Activated effector memory CD4-positive, alpha-beta T cell treated with anti-CD3 and anti-CD28 coated beads, Interleukin-2, amount 50 U/mL, for 16 hours (primary cell): ENCODE measurements at places on chromosomes 1 and 21.

DNA sequence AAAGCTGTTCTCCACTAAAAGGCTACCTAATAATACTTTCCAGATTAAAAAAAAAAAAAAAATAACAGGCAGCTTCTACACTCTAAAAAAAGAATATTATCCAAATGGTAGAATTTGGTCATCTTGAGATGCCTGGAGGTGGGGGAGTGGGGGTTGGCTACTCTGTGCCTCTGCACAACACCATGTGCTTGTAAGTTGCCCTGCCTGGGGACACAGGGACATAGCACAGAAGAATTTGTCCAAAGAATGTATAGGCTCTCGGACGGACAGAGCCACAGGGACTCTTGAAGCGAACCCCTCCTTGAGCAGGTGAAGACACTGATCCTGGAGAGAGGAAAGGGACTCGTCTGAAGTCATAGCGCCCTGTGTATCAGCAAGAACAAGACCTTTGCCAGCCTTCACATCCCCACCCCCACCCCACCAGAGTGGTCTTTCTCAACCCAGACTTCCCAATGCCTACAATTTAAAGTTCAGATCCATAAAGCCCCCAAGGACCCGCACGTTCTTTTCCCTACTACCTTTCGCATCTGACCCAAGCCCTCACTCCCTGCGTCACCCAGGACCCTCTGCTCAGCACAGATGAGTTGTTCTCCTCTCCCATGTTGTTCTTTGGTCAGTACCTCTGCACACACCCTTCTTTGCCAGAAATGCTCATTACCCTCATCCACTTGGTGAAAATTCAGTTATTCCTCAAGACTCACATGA is 72.6 kb downstream of the LGR6 start:
- peak; percentile 44 for DNase-seq

DNA sequence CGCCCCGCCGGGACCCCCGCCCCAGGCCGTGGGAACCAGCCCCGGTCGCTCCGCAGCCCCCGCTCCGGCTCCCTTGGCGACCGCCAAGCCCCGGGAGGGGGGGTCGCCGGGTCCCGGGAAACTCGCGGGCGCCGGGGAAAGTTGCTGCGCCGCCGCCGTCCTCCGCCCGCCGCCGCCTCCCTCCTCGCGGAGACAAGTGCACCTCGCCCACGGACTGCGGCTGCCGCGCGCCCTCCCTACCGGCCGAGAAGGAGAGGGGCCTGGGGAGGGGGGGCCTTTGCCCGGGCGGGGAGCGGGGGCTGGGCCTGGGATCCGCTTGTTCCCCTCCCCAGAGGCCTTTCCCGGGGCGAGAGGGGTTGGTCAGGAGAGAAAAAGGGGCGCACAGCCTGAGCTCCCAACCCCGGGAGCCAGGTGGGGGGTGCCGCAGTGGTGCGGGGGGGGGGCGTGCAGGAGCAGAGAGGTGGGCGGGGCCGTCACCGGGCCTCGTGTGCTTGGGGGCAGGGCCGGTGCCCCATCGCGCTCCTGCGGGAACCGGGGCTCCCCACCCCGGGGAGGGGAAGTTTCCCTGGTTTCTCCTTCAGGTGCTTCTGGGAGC is 592 bp downstream of the AGRN start:
- peak; percentile 75 for DNase-seq

GRCh38 chr21:29332461-29333362 is 34.0 kb downstream of the BACH1 start:
- no peak for DNase-seq

DNA sequence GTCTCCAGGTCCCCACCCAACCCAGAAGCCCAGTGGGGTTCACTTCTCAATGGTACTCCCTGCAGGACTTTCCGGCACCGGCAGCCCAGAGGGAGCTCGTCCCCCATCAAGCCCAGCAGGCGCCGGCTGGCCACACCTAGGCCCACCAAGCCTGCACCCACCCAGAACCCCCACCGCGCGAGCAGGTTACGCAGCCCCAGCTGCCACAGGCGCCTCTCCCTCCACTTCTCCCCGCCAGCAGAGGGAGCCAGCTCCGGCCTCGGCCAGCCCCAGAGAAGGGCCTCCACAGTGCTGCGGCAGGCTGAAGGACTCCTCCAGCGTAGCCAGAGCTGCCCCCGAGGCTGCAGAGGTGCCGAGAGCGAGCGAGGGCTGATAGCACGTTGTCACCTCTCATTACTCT is 722.3 kb downstream of the PLA2G4A start:
- DNase-seq = no peak

- no peak for DNase-seq
Observed at GRCh38 chr1:87017998-87018672, 103.7 kb downstream of the HS2ST1 start.

DNA sequence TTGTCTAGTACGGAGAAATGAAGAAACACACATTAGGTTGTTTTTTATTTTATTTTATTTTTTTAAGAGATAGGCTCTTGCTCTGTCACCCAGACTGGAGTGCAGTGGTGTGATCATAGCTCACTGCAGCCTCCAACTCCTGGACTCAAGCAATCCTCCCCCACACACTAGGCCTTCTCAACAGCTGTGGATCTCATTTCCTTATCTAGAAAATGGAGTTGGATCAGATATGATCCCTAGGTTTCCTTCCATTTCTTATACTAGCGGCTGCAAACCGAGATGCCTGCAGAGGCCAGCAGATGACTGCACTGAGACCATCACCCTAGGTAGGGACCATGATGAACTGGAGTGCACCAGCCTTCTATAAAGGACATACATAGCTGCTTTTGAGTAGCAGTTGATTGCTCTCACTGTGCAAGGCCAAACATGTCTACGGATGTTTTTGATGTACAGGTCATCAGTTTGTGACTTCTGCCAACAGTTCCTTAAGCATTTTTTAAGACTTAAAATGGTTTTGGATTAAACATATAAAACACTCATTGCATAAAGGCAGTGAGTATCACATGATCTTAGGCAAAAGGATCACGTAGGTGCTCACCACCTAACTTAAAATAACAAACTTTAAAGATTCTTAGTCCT is 11.4 kb upstream of the KLHL12 start:
- no peak for DNase-seq

DNA sequence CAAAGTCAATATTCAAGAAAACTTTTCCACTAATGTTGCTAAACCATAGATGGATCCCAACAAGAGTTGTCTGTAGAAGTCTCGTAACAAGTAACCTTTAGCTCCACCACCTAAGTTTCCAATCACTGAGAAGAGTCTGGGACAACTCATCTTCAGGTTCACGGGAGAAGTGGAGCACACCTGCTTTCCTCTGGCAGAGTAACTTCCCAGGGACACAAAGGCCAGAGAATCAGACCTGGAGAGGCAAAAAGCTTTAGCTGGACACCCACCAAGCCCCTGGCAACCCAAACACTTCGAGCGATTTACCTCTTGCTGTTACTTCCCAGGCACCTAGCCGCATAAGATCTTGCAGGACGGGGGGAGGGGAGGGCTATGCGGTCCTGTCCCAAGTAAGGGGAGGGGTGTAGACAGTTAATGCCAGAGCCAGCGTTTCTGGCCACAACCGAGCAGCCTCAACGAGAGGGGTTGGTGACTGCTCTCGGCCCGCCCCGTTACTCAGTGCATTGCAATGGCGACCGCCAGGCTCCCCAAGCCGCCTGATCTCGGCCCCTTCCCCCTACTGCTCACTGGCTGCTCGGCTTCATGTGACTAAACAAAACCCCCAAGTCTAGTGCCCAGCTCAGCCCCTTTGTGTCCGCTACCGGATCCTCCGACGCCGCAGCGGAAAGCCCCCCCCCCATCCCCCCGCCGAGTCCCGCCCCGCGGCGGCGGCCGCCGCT is 709 bp downstream of the ZNF644 start:
- DNase-seq = peak; percentile 89

- no peak for DNase-seq
Observed at GRCh38 chr1:84061336-84061735, 62.4 kb upstream of the TTLL7 start.

DNA sequence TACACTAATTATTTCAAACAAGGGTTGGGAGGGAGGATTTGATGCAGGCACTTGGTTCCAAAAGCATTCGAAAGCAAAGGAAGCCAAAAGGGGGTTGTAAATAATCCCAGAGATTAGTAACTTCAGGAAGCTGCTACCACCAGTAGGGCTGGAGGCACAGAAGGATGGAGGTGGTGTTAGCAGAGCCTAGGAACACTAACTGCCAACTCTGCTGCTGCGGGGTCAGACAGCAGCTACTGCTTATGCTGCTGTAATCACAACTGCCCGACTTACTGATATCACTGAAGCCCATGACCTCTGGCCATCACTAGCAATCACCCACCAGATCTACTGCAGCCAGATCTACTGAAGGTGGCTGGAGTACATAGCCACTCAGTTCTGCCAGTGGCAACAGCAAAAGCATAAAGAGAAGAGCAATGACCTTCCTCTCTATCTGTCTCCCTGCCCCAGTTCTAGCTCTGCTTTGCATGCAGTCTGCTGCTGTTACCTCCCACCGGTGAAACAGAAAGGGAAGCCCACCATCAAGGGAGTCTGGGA is 408.5 kb downstream of the PLPP3 start:
- DNase-seq = no peak

GRCh38 chr1:165369255-165369848 is 12.8 kb upstream of the LMX1A start:
- DNase-seq = peak; percentile 84

- no peak for DNase-seq
Observed at GRCh38 chr1:224486801-224487583, 52.4 kb upstream of the WDR26 start.

GRCh38 chr1:99527078-99527477 is 118.8 kb upstream of the PALMD start:
- no peak for DNase-seq

GRCh38 chr1:234533034-234533891 is 54.3 kb upstream of the TARBP1 start:
- peak; percentile 21 for DNase-seq

DNA sequence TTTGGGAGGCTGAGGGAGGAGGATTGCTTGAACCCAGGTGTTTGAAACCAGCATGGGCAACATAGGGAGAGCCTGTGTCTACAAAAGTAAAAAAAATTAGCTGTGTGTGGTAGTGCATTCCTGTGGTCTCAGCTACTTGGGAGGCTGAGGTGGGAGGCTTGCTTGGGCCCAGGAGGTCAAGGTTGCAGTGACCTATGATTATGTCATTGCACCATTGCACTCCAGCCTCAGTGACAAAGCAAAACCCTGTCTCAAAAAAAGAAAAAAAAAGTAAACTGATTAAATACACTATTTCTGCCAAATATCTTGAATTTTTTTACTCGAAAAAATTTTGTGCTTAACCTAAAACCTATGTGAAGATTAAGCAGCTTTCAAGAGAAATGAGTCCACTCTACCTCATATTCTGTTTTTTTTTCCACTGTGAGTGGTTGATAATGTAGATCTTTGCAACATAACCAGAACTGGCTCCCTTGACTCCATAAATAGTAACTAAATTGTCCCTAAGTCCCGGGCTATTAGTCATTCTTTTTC is 19.4 kb upstream of the ZNF281 start:
- DNase-seq = no peak

DNA sequence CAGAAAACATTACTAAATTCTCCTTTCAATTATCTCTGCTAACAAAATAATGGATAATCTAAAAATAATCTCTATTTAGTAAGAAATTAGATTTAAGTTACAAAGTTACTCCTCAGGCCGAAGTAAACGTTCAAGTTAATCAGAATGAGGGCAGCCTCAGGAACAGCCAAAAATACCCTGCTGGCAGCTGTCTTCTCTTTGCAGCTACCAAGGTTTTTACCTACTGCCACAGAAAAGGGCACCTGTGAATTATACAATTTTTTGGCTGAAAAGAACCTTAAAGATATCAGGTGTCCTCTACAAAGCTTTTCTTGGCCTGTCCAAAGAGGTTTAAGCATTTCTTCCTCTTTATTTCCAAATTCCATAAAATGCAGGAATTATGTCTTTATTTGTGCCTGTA is 84.4 kb downstream of the AKT3 start:
- no peak for DNase-seq

DNA sequence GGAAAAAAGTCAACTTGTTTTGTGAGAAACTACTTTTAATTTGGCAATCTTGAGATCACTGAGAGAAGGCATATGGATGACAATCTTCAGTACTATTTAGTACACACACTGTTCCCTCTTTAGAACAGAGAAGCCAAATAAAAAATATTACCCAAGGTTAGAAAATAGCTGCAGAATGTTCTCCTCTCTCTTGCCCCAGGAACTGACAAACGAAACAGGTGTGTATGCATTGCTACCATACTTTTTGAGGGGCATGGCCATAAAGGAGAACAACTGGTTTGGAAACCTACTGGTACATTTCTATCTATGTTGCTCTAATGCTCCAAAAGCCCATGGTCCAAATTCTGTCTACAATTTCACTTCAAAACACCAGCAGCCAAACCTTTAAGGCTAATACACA is 5.7 kb downstream of the TOR1AIP2 start:
- DNase-seq = no peak
